ENCODE measurements at places on chromosomes 2 and 18.

- no peak for DNase-seq
These were observed 492 bp downstream of the KIF5C start for GRCh38 chr2:148875387-148876051.

DNA sequence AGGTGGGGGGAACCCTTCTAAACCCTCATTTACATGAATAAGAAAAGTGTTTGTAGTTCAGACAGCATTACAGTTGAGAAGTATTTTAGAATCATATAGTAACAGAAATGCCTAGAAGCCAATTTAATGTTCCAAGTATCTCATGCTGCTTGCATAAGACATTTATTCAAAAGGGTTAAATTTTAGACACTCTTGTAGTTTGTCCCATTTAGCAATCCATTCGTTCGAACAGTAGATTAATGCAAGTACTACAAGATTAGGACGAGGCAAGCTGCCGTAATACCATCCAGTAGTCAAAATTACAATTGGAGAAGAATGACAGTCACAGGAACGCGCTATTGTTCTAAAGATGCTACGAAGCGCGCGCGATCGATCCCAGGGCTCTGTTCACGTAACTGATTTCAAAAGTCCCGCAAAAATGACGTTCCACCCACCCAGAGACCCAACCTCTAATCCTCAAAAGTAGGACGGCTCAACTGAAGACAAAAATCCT lies 1.2 kb downstream of the TMEM237 start:
- DNase-seq: no peak

- DNase-seq: no peak
These were observed 293.9 kb upstream of the DLGAP1 start for GRCh38 chr18:4748975-4749374.

GRCh38 chr2:62465741-62466502 lies 40.1 kb downstream of the TMEM17 start:
- no peak for DNase-seq

DNA sequence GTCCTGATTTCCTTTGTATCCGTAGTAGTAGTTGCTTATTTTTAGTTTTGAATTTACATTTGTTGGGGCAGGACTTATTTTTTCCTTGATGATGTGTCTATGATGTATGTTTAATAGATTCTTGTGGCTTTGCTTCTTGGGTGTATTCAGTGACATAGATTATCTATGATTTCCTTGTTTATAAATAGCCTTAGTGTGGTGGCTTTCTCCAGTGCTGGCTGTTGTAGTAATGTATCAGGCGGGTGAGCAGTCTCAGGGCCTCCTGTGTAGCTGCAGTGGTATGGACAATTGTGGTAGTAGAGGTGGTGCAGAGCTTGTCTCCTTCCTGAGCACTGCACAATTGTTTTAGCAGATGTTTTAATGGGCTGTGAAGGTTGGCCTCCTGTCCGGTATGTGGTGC lies 60.5 kb downstream of the SMCHD1 start:
- DNase-seq: no peak

- DNase-seq: no peak
These were observed 573.3 kb downstream of the LRP1B start for GRCh38 chr2:141557329-141558095.

DNA sequence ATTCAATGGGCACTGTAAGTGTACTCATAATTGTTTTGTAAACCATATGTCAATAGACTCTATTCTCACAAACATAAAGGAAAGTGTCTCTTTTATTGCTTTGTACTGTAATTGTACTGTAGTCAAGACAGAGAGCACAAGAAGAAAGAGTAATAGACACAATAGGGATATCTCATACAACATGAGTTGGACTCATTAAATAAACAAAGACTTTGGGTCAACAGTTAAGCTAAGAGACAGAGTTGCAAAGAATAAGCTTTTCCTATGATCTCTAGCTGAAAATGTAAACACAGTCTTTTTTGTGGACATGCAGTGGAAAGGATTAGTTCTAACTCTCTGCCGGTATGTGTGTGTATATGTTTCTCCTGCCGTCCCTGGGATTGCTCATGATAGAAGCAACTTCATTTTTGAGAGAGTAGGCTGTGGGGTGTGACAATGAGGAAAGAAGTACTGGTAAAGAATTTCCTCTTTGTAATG lies 13.9 kb upstream of the KYNU start:
- DNase-seq: no peak

DNA sequence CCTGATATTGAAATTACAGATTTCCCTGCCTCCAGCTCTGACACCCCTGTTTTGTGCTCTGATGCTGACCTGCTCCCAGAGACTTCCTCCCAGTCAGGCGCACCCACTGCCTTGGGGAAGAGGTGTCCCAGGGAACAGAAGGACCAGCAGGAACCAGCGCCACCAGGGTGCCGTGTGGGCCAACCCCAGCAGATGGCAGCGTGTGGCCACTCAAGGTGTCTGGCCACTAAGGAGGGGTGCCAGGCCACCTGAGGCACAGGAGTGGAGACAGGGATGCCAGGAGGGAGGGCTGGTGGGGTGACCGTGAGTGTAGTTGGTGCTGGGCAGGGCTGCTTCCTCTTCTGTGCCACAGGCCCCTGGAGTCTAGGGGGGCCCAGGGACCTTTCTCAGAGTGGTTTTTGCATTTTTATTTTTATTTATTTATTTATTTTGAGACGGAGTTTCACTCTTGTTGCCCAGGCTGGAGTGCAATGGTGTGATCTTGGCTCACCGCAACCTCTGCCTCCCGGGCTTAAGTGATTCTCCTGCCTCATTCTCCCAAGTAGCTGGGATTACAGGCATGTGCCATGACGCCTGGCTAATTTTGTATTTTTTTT lies 56.0 kb downstream of the TEX44 start:
- no peak for DNase-seq

- no peak for DNase-seq
These were observed 195.4 kb downstream of the FAM210A start for GRCh38 chr18:13530879-13531387.

DNA sequence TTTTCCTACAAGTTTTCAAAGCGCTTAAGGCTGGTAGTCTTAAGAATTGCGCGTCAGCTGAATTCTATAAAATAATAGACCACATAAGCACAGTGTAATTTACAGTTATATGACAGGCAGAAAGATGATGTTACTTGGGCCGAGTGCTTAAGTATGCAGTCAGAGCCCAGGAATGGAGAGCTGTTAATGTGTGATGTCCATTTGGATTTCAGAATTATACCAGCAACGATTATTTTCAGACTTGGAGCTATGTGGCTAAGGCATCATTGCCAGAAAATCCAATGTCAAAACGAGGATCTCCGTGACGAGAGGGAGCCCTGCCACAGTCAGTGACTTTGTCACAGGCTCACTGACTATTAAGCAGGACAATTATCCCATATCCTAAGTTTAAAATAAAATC lies 3.4 kb downstream of the KLF7 start:
- no peak for DNase-seq

DNA sequence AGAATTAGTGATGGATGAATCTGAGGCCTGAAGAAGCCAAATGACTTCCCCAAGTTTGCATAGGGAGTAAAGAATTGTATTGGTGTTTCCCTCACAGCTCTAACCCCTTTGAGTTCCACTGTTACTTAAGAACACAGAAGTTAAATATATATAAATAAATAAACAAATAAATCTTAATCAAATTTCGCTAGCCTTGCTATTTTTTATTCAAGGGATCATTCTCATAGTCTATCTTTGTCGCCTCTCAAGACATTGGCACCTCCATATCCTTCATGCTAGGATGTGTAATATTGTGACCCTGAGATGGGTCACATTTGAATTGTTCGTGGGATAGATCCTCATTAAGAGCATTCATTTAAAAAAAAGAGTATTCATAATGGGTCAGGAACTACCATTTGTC lies 121.3 kb upstream of the HNMT start:
- DNase-seq: no peak

GRCh38 chr18:74284191-74284979 lies 7.4 kb downstream of the CYB5A start:
- no peak for DNase-seq

GRCh38 chr2:235054475-235054874 lies 102.7 kb downstream of the SH3BP4 start:
- no peak for DNase-seq

DNA sequence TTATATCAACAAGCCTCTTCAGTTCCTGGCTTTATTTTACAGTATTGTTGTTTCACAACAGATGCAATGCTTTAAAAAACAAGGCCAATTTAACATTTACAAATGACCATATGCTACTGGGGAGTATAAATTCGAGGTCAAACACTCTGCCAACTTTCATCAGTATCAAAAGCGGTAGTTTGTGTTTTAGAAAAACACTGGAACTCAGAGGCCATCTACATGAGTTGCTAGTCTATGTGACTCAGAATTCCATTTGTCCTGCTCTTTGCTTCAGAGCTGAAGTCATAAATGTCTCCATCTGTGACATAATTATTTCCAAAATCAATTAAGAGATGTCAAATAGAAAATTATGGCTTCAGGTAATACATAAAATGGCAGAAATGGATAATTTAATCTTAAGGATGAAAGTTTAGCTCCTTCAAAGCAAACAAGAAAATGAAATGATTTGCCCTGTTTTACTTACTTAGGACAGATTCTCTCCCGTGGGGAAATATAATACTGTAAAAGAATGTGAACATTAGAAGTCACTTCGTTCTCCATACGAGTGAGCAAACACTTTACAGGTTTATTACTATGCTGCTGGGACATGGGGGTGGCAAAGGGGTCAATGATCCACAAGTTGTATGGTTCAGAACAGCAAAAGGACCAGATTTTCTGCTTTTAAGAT lies 3.7 kb downstream of the MEX3C start:
- DNase-seq: no peak

- DNase-seq: peak; percentile 36
These were observed 173.6 kb downstream of the SMAD7 start for GRCh38 chr18:48777026-48777743.

DNA sequence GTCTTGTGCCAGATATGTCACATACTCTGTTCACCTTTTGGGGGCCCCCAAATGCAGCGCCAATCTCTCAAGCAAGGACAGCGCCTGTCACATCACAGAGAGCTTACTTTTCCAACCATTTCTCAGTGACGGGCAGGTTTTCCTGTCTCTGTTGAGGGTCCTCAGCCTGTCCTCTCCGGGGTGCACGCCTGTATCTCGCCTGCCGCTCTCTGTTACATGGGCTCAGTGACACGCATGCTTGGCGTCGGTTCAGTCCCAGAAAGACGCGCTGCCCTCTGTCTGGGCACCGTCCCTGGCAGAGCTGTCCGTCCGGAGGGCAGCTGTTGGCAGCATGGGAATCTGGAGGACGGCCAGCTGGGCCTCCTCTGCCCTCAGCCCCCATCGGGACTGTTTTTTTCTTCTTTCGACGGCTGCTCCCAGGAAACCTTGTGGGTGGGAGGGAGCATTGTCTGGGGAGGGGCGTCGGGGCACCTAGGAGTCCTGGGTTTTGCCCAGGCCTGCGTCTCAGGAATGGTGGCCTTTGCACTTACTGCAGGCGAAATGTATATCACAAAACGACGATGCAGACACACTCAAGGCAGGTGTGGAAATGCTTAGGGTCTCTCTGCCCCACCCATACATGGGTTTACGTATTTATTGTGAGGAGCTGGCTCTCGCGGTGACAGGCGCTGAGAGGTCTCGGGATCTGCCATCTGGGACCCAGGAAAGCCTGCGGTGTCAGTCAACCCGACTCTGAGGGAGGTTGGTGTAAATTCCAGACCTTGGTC lies 30.9 kb downstream of the RTP5 start:
- DNase-seq: no peak

GRCh38 chr2:100756704-100757103 lies 63.2 kb upstream of the NPAS2 start:
- no peak for DNase-seq

DNA sequence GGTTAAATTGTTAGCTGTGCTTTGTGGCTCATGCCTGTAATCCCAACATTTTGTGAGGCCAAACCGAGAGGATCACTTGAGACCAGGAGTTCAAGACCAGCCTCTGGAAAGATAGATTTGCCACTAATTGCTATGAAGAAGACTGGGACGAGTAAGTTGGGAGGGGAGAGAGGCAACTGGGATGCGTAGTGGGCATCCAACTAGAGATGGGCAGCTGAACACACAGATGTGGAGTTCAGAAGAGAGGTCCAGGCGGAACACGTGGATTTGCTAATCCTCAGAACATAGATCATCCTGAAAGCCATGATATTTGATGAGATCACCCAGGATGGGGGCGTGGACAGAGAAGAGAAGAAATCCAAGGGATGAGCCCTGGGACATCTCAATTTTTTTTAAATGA lies 48.7 kb downstream of the CYP26B1 start:
- no peak for DNase-seq

DNA sequence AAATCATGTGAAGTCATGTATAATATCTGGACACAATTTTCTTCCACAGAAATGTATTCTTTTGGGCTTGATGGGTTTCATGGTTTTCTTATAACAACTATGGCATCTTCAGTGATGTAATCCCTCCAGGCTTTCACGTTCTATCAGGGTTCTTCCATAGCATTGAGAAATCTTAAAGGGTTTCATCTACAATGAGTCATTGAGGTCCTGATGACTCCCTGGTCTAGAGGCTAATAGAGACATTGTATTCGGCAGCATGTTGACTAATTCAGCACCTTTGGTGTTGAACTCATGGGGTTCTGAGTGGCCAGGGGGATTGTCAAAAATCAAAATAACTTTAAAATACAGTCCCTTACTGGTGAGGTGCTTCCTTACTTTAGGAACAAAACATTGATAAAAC lies 614.0 kb upstream of the CRIM1 start:
- no peak for DNase-seq

DNA sequence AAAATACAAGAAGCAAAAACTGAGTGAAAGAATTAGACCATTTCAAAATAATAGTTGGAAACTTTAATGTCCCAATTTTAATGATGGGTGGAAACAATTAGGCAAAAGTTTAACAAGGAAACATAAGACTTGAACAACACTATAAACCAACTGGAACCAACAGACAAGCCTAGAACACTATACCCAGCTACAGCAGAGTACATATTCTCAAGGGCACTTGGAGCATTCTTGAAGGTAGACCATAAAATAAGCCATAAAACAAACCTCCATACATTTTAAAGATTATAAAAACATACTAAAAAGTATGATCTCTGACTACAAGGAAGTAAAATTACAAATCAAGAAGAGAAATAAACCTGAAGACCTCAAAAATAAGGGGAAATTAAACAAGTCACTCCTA lies 616.7 kb downstream of the SUCLG1 start:
- no peak for DNase-seq

DNA sequence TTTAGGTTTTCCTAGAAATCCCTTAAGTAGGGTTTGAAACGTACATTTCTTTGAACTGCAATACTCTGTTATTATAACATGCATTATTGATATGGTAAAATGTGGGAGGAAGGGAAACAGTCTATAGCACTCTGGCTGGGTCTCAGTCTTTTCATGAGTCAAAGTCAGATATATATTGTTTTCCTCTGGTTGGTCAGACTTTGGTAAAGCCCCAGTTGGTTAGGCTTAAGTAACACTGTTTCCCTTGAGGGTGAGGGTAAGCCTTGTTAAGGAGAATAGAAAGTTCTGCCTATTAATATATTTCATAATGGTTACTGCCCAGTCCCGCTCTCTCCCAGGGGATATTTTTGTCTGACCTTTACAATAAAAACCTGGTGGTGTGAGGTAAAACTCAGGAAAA lies 44.7 kb upstream of the TNP1 start:
- no peak for DNase-seq

- no peak for DNase-seq
These were observed 109.0 kb upstream of the CBLN2 start for GRCh38 chr18:72652990-72653593.
